NCI-H146 (cell line): ENCODE measurements at places on chromosomes 7 and 10.

- no peak for DNase-seq
These were observed 167.6 kb downstream of the GRID1 start for GRCh38 chr10:86199041-86199440.

DNA sequence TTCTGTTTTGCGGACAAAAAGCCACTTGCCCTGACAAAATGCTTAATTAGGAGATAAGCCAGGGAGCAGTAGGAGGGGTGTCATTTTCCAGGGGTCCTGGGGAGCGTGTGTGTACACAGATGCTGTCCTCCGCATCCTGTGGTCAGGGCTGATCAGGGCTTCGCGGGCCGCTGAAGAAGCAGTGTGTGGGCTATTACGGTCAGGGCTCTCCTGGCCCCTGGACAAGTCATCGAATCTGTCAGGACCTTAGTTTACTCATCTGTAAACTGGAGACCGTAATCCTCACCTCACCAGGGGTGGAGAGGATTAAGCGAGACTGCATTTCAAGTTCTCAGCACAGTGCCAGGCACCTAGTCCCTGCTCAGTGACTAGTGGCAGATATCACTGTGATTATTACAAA is 26.0 kb upstream of the MXI1 start:
- peak; percentile 16 for DNase-seq

GRCh38 chr10:67606572-67606971 is 89.4 kb downstream of the CTNNA3 start:
- no peak for DNase-seq

- no peak for DNase-seq
These were observed 33.3 kb downstream of the CC2D2B start for GRCh38 chr10:95941115-95941514.

GRCh38 chr10:101660256-101660655 is 34.7 kb downstream of the FBXW4 start:
- no peak for DNase-seq

- no peak for DNase-seq
These were observed 108.5 kb downstream of the FAM107B start for GRCh38 chr10:14665865-14666857.
